DMS 273 treated with DMSO at 0.1 percent for 48 hours (cell line): ENCODE measurements at places on chromosomes 12 and 14.

DNA sequence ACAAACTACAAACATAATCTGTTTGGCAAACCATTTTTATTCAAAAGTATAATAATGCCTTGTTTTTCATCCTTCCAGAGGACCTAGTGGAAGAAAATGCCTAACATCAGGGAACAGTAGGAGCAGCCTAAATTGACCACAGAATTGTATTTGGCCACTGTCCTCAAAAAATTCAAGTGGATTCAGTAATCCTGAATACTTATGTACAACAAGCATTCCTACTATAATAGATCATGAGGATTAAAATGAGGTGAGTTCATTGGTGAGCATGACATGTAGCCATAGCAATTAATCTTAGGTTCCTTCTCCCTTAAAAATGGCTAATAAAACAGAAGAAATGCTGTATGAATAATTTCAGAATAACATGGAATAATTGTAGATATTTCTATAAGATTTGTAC lies 209.3 kb downstream of the DAD1 start:
- DNase-seq: no peak

DNA sequence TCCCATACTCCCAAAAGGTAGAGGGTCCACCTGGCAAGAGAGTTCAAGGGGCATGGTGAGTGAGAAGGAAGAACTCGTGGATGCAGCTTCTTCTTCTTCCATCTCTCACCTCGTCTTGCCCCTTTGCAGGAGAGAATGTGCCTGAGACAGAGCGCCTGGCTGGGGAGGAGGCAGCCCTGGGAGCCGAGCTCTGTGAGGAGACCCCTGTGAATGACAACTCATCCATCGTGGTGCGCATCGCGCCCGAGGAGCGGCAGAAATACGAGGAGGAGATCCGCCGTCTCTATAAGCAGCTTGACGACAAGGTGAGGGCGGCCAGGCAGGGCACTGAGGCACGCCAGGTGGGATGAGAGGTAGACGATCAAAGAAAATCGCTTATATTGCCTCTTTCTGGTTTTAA lies 20.0 kb downstream of the KIF5A start:
- no peak for DNase-seq

- no peak for DNase-seq
These were observed 42.5 kb upstream of the HSP90B1 start for GRCh38 chr12:103887738-103888137.

GRCh38 chr12:123690191-123690840 lies 19.4 kb downstream of the TCTN2 start:
- no peak for DNase-seq

DNA sequence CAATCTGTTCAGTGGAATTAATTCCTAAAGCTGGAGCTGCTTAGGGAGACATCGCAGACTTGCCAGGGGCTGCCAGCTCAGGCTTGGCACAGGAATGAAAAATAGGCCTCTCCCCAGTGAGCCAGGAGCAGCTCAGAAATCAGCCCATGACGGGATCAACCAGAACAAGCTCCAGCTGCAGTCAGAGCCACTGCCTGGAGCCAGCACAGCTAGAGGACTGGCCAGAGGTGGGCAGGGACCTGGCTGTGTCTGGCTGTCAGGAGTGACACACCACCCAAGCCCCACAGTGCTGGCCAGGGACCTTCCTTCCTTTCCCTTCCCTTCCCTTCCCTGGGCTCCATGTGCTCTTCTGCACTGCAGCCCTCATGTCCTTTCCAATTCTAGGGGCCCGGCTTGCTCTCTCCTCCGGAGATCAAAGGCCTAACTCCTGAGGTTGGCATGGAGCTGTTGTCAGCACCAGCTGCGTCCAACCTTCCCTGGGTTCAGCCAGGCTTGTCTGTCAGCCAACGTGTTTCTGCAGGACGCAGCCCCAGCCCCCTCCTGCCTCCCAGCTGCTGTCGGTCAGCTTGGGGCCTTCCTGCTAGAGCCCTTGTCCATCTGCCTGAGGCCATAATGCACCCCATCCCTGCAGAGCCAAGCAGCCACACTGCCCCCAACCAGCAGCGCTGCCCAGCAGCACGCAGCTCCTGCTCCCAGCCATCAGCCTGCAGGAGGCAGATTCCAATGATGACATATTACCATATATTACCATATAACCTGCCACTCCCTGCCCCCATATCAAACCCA lies 149.3 kb downstream of the CALM1 start:
- no peak for DNase-seq

- DNase-seq: no peak
These were observed 3.1 kb upstream of the TNS2 start for GRCh38 chr12:53046655-53047220.

DNA sequence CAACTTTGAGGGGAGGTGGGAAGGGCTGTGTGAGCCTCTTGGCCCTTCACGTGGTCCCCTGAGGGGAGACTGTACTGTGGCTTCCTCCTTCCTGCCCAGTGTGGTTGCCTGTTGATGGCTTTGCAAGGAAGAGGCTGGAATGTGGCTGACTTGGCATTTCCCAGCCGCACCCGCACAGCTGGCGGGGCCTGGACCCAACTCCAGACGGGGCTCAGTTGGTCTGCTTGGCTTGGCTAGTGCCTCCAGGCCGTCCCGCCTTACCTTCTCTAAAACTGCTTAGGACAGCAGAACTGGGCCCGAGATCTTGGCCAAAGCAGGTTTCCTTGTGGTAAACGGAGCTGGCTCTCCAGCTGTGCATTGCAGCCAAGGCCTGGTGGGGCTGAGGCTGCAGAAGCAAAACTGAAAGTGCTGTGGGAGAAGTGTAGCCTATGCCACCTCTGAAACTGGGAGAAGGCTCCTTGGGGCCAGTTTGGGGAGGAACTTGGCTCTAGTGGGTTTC lies 139.5 kb downstream of the SMOC1 start:
- no peak for DNase-seq

DNA sequence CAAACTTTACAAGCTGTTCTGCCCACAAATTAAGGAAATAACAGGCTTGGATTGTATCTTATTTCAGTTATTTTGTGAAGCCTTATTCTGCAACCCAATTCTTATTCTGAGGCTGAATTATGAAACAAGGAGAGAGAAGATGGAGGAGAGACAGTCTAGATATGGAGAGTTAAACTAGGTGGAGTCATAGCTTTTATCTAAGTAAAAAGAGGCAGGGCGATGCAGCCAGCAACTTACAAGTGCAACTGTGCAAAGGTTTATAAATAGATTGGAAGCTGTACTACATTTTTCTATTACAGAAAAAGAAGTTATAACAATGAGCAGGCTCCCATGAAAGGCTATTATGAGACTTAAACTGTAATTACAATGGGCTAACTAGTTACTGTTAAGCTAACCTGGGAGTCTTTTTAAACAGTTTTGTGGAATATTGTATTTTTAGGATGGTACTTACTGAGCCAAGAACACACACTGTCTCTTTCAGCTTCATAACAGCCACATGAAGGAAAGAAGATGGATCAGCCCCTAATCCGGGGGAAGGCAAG lies 22.4 kb downstream of the NID2 start:
- DNase-seq: no peak

DNA sequence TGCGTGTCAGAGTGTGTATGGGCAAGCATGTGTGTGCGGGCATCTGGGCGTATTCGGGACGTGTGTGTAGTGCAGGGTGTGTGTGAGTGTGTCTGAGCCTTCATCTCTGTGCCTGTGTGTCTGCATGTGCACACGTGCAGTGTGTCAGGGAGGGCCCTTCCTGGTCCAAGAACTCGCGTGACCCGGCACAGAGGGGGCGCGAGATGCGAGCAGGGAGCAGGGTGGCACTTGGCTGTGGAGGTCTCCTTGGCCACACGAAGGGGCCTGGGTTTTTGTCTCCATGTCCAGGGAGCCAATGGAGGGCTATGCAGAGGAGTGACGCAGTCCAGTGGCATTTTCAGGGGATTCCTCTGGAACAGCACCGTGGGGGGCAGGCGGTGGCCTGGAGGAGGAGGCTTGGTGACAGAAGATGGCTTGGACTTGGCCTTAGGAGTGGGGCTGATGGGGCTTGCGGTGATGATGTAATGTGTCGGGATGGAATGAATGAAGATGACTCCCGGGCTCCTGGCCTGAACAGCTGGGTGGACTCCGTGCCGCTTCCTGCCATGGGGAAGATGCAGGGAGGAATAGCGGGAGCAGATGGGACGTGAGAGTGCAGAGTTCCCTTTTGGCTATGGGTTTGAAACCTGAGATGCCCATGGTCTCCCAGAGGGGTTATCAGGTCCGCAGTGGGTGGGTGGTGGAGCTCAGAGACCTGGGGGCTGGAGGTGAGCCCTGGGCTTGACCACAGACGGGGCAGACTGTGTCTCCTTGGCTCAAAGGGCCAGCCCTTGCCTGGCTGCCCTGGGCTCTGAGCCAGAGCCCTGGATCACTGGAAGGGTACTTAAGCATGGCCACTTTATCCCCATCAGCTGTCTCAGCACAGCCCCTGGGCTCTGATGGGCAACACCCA lies 208.3 kb downstream of the PHETA1 start:
- peak; percentile 91 for DNase-seq

- DNase-seq: no peak
These were observed 413.0 kb downstream of the CCDC91 start for GRCh38 chr12:28603239-28603638.

DNA sequence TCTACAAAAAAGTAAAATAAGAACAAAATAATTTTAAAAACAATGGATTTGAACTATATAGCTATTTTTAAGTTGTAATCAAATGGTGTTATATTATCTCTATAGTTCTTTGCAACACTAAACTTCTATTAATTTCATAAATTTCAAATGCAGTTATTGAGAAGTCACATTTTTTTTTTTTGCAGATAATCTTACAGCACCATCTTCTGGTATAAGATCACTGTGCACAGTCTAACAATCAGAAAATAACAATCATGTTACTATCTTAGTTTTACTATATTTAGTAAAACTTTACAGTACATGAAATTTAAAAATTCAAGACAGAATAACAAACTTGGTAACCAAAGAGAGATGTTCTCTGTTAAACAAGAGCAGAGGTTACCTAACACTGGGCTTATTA lies 40.6 kb downstream of the GXYLT1 start:
- no peak for DNase-seq

GRCh38 chr12:614411-614970 lies 48.8 kb downstream of the NINJ2 start:
- no peak for DNase-seq
